ENCODE measurements at places on chromosomes 6 and 20.

DNA sequence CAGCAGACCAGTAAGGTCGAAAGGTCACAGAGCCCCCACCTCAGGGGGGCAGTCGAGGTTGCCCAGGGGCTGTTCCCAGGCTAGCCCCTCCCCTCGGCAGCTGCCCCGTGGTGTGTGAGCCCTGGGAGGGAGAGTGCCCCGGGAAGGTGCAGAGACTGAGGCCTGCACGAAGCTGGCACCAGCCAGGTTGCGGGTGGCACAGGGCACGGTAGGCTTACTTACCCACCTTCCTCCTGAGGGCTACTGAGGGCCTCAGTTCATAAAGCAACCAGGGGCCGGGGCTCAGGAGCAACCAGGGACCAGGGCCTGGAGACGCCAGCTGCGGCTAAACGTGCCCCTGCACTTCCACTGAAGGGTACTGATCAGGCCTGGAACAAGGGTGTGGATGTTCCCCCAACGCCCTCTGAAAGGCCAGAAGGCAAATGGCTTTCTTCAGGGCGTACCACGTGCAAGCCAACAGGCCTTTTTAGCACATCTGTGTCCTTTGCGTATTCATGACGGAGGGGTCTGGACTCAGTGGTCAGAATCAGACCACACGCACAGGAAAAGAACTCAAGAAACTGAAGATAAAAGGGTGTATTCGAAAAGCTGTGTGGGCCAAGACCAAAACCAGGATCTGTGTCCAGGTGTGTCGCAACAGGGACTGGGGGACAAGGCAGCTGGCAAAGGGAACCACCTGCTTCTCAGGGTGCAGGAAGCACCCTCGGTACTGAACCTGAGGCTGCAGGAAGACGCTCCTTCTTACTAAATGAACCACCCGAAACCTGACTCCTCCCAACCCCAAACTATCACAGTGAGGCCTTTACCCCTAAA lies 24.5 kb upstream of the TCFL5 start:
- no peak for DNase-seq

DNA sequence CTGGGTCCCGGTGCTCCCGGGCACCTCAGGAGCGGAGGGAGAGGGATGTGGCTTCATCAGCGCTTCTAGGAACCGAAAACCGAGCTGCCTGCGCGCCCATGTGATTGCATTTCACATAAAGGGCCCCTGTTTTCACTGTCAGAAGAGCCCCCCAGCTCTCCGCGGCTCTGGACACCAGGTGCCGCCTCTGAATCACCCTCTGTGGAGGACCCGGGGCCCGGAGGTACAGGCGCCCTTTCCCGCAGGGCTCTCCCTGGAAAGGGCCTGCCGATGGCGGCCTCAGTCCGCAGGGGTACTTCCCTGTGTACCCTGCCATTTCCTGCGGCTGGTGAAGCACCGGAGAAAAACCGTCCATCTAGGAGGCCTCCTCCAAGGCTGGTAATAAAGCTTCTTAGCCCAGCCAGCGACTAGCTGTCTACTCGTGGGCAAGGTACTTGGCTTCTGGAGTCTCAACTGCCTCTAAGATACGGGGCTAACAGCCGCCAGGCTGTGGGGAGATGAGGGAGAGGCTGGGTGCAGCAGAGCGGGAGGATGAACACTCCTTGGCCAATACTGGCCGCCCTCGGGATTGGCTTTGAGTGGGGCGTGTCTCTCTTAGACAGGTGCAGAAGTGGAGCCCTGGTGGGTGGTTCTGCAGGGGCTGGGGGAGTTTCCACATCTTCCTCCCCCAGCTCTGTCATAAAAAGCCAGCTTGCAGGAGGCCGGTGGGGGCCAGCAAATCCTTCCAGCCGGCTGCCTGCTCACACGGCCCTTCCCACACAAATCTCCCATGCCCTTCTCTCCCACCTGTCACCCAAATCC lies 1.6 kb downstream of the PPP1R16B start:
- DNase-seq = no peak

DNA sequence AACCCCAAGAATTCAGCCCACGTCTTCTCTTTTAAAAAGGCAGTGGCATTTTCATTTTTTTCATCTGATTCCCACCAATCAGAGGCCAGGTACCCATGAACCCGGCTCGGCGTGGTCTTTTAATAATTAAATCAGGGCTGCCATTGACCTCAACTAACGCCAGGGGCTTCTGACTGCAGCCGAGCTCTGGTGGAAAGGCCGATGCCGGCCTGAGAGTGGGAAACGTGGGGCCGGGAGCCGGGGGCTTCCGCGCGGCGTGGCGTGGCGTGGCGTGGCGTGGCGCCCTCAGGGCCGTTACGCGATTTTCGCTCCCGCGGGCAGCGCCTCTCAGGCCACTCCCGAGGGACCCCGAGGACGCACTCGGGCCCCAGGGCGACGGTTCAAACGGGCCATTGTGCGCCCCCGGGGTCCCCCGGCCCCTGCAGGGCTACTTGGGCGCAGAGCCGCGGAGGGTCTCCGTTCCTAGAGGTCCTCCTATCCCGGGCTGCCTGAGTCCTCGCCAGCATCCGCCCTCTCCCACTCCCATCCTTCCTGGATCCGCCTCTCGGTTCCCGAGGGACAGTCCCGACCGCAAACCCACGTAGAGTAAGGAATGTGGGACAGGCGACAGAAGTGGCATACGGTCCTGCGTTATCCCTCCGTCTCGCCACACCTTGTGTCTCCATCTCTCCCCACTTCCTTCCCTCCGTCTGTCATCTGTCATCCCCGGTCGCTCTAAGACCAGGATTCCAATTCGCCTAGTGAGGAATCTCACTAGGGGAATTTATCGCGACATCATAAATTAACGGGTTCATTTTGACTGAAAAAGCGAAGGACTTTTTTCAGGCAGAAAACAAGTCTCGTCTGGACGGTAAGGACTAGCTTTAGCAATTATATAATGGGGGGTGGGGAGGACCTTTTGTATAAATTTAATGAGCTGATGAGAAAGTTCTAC lies 876 bp upstream of the TBPL1 start:
- DNase-seq = peak; percentile 73

DNA sequence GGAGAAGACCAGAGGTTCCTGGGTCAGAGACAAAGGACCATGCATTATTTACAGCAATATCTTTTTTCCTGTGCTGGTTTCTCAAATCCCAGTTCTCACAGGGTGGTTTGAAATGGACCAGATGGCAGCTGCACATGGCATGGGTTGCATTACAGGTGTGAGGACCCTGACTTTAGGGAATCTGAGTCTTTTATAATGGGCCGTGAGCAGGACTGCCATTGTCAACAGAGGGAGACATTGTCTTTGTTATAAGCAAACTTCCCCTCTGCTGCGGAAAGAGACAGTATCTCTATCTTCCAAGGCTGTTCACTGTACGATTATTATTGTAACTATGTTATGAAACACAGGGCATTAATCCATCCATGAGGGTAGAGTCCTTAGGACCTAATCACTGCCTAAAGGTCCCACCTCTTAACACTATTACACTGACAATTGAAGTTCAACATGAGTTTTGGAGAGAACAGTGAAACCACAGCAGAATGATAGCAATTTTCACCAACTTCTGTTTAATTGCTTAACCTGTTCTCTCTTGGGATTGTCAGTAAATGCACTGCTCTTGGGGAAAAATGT lies 156.1 kb upstream of the AGPAT4 start:
- no peak for DNase-seq

DNA sequence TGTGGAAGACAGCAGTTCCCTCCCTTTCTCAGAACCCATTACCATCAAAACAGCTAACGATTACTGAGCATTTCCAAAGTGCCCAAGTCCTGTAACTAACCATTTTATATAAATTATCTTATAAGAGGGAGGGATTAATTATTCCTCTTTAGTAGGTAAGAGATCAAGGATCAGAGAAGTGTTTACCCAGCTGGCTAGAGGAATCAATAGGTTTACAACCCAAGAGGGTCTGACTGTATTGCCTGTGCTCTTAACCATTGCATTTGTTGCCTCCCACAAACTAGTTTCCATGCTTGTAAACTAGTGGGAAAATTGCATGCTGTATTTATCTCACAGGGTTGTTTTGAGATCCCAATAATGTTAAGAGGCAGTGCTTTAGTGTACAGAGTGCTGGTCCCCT lies 3.7 kb upstream of the DBNDD2 start:
- no peak for DNase-seq

DNA sequence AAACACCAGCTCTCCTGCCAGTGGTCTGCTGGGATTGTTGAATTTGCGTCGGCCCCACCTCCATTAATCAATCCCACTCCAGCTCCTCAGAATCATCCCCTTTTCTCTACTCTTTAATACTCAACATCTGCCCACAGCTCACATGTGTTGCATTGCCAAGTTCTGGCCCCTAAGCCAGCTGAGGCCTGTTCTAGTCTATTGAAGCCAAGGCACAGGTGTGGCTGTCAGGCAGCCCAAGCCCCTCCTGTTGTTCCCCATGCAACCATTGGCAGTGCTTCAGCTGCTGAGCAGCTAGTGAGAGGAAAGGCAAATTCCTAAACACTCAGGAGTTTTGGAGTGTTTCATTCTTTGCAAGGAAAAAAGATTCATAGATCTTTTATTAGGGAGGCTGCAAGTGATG lies 128.0 kb upstream of the NT5E start:
- DNase-seq = no peak

DNA sequence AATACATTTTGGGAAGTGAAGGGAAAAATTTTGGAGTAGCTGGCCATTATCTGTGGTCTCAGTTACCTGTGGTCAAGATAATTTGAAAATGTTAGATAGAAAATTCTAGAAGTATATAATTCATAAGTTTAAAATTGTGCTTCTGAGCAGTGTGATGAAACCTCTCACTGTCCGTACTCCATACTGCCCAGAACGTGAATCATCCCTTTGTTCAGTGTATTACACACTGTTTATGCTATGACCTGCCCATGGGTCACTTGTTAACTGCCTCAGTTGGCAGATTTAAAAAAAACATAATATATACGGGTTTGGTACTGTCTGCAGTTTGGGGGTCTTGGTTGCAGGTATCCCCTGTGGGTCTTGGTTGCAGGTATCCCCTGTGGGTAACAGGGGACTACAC lies 4.1 kb upstream of the CALHM5 start:
- DNase-seq = no peak

GRCh38 chr6:7827142-7827541 lies 83.4 kb downstream of the TXNDC5 start:
- no peak for DNase-seq

GRCh38 chr20:37669062-37669772 lies 24.6 kb upstream of the CTNNBL1 start:
- peak; percentile 56 for DNase-seq

GRCh38 chr6:138272533-138273315 lies 54.4 kb upstream of the PBOV1 start:
- no peak for DNase-seq

GRCh38 chr20:21640556-21640955 lies 64.9 kb upstream of the PAX1 start:
- DNase-seq = peak; percentile 12

GRCh38 chr20:23966927-23967615 lies 21.5 kb downstream of the GGTLC1 start:
- no peak for DNase-seq

DNA sequence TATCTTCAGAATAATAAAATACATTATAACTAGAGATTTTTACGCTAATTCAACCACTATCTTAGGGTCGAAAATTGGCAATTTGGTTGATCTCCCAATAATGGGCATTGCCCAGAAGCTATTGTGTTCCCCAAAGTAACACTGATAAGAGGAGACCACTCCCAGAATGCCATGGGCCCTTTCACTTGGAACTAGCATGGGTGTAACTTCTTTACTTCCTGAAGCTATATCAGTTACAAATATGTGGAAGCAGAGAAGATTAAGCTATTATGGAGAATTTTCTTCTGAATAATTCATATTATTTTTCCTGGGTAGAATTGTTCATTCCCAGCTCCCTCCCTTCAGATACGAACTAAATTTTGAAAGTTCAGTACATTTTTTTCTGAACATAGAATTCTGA lies 48.2 kb upstream of the JAG1 start:
- no peak for DNase-seq

DNA sequence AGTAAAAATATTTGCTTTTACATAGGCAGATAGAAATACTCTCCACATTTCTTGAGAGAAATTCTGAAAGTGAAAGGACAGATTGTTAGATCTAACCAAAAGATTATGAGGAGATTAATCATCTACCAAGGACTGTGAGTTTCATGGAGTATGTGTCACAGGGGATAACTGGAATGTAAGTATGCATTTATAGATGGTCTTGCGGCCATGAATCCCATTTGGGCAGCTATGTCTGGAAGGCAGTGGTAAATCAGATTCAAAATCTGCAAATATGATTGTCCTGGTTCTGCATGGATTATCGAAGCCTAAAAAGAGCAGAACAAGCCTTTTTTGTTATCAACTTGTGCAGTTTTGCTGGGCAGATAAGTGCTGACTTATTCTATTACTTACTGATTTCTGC lies 293.8 kb downstream of the RFPL4B start:
- no peak for DNase-seq

- peak; percentile 98 for DNase-seq
These were observed 25.7 kb downstream of the KCNK5 start for GRCh38 chr6:39203436-39204159.

DNA sequence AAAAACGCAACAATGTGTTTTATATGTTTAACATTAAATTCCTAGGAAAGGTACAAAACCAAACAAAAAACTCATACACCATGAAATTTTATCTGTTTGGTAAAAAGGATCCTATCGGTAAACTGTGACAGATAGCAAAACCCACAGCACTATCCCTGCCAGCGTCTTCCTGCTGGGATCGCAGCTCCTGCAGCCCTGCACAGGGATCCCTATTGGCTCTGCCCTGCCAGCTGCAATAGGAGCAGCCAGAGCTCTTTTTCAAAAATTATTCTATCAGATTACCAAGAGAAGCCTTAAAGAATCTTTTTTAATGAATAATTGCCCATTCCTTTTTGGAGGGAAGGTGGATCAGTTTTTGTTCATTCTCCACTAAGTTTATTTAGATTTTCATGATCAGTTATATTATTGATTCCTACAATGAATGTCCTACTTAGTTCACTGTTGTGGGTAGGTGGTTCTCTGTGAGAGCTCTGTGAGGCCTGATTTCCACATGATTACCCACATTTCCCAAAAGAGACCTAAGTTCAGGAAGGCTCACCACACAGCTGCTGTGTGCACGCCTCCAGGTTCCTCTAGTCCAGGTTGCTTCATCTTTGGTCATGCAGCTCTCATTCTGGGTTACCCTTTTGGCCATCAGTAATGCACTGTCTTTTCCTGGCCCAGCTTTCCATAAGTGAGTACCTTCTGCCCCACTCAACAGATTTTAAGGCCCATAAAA lies 293.8 kb downstream of the FRK start:
- DNase-seq = no peak

GRCh38 chr20:611047-611842 lies 1.1 kb upstream of the TCF15 start:
- no peak for DNase-seq

Data from RWPE1 (cell line).